ENCODE measurements at places on chromosomes 3 and 15.

DNA sequence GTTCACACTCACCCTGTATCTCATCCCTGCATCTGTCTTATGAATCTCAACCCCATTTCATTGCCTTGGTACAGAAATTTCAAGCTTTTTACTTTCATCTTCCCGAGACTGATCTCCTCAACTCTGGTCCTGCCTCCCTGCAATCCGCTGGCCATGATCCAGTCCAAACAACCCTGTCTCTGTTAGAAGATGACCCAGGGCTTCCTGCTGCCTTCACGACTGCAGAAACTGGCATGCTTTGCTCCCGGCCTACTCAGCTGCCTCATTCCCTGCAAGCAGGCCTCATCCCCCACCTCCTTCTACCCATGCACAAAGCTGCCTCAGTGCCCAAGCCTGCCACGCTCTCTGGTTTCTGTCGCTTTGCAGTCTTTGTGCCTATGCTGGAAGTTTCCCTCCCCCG is 12.4 kb downstream of the HES1 start:
- no peak for DNase-seq

- DNase-seq: no peak
Observed at GRCh38 chr3:31567036-31567435, 34.3 kb downstream of the STT3B start.

- DNase-seq: no peak
Observed at GRCh38 chr3:89889386-89889785, 782.0 kb downstream of the EPHA3 start.

GRCh38 chr3:156620901-156621300 is 53.5 kb upstream of the TIPARP start:
- no peak for DNase-seq

- DNase-seq: no peak
Observed at GRCh38 chr15:30882849-30883433, 20.8 kb upstream of the FAN1 start.

Data from stimulated activated CD4-positive, alpha-beta T cell treated with anti-CD3 and anti-CD28 coated beads, TNF-alpha, amount 100 ng/mL, for 24 hours (primary cell).